ENCODE measurements at places on chromosomes 13 and 19. TPM values are rescaled to one million over a fixed set of nuclear protein-coding genes. Genes with fewer than 3 reads are reported as not detected.

- DNase-seq: no peak
- no peaks in the 10 kb centered on the region for H3K4me1 ChIP-seq
- H3K27ac ChIP-seq: no peak overlapping the region
- H3K4me3 ChIP-seq: no peak overlapping the region
- H3K27me3 ChIP-seq: no peaks in the 10 kb centered on the region
- H3K36me3 ChIP-seq: no peaks in the 10 kb centered on the region
Observed at GRCh38 chr13:67036699-67037457, 193.3 kb downstream of the PCDH9 start.

The USHBP1 gene
- total RNA-seq: 5.9 TPM

The PRR12 gene
- total RNA-seq: 15.1 TPM

GRCh38 chr19:2529473-2529918, 53.6 kb downstream of the GADD45B start:
- no peak overlapping the region for H3K4me3 ChIP-seq
- no peak overlapping the region for H3K27ac ChIP-seq
- H3K27me3 ChIP-seq: no peaks in the 10 kb centered on the region
- no peaks in the 10 kb centered on the region for H3K4me1 ChIP-seq

DNA sequence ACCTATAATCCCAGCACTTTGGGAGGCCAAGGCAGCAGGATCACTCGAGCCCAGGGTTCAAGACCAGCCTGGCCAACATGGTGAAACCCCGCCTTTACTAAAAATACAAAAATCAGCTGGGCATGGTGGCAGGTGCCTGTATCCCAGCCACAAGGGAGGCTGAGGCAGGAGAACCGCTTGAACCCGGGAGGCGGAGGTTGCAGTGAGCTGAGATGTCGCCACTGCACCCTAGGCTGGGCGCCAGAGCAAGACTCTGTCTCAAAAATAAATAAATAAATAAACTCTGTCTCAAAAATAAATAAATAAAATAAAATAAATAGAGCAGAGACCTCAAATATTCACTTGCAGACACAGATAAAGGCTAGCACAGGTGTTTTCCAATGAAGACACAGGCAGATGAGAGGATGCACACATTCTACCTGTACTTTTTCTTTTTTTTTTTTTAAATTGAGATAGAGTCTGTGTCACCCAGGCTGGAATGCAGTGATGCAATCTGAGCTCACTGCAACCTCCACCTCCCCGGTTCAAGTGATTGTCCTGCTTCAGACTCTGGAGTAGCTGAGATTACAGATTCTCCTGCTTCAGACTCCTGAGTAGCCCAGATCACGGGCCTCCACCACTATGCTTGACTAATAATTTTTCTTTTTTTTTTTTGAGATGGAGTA, 2.7 kb upstream of the RPS16 start:
- H3K27ac ChIP-seq: no peak overlapping the region

GRCh38 chr13:75481176-75482069, 546 bp downstream of the TBC1D4 start:
- no peak for DNase-seq
- H3K27ac ChIP-seq: peak overlapping the region; percentile 82
- peak overlapping the region; percentile 73 for H3K4me3 ChIP-seq
- peaks cover 41% of the 10 kb centered on the region for H3K4me1 ChIP-seq

DNA sequence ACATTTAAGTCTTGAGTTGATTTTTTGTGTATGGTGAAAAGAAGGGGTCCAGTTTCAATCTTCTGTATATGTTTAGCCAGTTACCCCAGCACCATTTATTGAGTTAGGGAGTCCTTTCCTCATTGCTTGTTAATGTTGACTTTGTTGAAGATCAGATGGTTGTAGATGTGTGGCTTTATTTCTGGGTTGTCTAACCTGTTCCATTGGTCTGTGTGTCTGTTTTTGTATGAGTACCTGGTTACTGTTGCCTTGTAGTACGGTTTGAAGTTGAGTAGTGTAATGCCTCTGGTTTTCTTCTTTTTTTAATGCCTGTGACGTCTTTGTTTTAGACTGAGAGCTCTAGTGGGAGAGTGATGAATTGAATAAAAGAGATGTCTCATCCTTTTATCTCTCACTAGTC, 83.2 kb downstream of the NBEA start:
- DNase-seq: no peak
- no peak overlapping the region for H3K27ac ChIP-seq
- no peaks in the 10 kb centered on the region for H3K4me1 ChIP-seq

Data from tibial nerve (tissue), 4 donors.